ENCODE measurements at places on chromosomes 1 and 21.

- DNase-seq: no peak
These were observed 112.9 kb upstream of the IPO9 start for GRCh38 chr1:201715801-201716741.

DNA sequence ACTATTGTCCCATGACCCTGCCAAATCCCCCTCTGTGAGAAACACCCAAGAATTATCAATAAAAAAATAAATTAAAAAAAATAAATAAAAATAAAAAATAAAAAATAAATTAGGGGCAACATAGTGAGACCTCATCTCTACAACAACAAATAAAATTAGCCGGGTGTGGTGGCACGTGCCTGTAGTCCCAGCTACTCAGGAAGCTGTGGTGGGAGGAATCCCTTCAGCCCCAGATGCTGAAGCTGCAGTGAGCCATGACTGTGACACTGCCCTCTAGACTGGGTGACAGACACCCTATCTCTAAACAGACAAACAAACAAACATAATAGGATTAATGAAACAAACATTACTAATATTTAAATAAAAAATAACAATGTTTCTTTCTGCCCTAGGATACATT is 34.3 kb downstream of the MRPL37 start:
- DNase-seq: no peak

DNA sequence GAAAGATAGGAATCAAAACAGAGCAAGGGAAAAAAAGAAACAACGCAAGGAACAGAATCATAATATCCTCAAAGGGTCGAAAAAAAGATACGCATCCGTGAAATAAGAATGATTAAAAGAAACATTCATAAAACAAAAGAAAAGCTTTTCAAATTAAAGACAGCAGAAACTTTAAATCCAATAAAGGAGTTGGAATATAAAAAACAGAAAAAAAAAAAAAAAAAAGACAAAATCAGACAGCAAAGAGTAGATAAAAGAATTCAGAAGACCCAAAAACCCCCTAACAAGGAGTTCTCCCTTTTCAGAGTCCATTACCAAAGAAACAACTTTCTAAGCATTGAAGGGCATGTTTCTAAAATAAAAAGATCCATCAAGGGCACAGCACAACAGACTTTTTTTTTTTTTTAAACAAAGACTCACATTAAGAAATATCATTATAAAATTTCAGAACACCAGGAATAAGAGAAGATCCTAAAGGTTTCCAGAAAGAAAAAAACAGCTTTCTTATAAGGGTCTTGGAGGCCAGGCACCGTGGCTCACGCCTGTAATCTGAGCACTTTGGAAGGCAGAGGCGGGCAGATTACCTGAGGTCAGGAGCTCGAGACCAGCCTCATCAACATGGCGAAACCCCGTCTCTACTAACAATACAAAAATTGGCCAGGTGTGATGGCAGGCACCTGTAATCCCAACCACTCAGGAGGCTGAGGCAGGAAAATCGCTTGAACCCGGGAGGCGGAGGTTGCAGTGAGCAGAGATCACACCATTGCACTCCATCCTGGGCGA is 44.7 kb downstream of the ENAH start:
- DNase-seq: peak; percentile 18

DNA sequence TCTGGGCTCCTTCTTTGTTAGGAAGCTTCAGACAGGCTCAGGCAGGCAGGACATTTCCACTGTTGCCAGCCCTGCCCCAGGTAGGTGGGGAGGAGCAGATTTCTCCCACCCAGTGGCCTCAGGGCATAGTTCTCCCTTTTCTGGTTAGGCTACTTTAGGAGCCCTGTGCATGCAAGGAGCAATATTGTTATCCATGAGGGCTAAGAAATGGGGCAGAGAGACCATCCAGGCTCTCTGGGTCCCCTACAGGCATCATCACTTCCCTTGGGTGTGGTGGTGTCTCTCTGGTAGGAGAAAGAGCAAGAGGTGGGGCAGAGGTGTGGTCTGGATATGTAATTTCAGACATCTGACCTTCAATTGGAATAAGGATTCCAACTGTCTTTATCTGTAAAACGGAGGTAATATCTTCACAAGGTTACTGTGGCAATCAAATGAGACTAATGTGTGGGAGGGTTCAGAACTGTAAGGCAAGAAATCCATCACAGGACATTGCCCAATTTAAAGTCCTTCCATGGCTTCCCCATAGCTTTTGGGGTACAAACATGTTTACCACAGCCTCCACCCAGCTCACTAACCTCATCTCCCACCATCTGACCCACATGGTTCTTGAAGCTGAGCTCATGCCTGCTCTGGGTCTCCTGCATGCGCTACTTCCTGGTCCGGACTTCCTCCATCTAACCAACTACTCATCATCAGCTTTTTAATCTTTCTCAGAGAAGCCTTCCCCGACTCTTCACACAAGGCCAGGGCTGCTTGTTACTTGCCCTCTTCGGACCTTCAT is 26.1 kb downstream of the PCAT6 start:
- DNase-seq: no peak

All from NCI-H69 (cell line).